NCI-H2227 treated with DMSO at 0.1 percent for 48 hours (cell line): ENCODE measurements at places on chromosomes 7 and 10.

- DNase-seq = no peak
Measured at GRCh38 chr7:90692396-90692795, 96.3 kb downstream of the CDK14 start.

GRCh38 chr10:23197416-23197861, 5.3 kb downstream of the PTF1A start:
- no peak for DNase-seq

- DNase-seq = no peak
Measured at GRCh38 chr10:69716711-69717560, 84.8 kb upstream of the COL13A1 start.

DNA sequence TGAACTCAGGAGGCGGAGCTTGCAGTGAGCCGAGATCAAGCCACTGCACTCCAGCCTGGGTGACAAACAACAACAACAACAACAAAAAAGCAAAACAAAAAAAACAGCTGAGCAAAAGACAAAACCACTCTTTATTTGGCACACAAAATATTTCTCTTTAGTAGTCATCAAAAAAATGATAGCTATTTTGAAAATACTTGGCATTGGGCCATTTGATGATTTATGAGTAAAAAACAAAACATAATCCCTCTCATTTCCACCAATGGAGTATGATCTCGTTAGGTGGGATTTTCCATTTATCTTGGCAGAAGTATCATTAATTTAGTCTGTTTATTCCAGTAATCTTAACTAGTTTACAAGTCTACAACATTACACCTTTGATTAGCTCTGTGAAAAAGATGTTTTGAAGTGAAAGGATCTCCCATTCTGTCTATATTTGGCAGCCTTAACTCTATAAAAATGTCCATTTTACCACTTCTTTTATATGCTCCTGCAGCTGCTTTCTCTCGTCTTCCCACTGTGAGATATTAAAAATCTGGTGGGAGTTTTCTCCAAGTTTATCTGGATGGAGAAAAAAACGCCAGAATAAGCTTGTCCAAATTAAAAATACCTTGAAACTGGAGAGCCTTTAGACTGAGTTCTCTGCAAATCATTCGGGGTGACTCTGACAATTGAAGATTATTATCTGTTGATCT, 58.8 kb upstream of the AGMO start:
- DNase-seq = no peak

- DNase-seq = no peak
Measured at GRCh38 chr10:116766241-116766827, 24.0 kb upstream of the HSPA12A start.

DNA sequence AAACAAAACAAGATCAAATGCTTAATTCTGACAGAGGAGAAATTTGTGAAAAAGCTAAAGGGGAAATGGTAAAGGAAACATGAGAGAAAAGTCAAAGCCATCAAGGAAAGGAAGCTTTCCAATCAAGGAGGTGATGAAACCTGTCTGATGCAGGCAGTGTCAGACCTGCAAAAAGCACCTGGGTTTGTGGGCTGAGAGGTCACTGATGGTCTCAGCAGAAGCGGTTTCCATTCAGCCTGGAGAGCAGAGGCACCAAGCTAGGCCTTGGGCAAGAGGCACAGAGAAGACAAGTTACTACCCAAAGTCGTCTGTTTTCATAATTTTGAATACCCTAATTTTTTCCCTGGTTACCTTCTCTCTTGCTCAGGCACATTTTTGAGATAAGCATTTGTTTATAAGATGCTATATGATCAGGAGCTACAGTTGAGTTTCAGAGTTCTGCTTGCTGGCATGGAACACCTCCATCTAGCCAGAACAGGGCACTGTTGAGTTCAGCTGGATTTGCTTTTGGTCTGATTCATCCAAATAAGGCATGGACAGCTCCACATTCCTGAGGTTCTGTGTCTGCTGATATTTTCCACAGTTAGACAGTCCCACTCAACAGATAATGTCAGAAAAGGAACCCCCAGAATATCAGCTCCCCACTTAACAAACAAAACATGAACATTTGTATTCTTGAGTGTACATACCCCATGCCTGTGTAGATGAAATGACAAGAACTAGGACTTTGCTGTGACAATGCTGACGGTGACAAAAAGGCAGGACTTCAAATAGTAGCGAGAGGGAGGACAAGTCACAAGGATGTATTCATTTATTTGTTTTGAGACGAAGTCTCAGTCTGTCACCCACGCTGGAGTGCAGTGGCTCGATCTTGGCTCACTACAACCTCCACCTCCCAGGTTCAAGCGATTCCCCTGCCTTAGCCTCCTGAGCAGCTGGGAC, 4.9 kb upstream of the PPIA start:
- no peak for DNase-seq

DNA sequence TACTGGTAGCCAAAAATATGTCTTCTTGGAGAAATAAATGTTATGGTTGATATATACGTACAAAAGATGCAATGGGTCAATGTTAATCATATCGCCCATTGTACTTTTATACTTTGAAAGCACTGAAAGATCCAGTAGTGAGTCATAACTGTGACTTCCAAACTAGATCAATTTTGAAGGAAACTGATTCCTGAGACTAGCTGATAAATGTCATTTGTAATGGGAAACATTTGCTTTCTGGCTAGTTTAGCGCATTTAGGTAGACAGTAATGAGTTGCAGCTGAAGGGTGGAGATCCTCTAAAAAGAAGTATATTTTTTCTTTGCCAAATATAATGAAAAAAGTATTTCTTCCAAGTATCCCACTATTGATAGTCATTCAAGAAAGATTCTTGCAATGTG, 53.5 kb upstream of the ARHGAP21 start:
- DNase-seq = no peak

DNA sequence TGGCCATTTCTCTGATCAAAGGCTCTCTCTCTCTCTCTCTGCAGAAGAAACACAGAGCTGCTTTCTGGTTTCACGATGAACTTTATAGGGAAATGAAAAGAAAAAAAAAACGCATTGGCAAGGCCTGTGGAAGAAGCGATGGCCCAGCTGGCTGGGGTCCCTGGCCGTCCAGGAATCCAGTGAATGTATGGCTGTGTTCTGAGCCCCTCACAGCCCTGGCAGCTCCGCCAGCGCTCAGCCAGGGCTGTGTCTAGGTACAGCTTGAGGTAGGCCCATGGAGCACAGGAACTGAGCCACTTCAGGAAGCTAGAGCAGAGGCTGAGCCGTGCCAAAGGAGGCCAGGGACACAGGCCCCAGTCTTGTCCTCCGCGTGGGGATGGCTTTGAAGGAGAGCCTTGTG, 13.1 kb upstream of the UCMA start:
- no peak for DNase-seq

DNA sequence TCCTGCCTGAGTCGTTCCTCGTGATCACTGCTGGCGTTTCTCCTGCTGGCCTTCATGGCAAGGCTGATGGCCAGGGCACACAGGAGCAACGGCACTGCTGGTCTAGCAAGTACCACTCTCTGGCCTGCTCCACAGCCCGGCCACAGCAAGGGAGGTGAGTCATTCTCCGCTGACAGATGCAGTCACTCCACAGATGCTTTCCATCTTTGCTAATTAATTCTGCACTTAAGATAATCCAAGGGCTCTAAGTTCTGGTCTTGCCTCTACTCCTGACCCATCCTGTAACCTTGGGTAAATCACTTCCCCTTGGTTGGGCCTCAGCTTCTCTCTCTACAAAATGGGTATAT, 244.4 kb downstream of the RPS24 start:
- no peak for DNase-seq

DNA sequence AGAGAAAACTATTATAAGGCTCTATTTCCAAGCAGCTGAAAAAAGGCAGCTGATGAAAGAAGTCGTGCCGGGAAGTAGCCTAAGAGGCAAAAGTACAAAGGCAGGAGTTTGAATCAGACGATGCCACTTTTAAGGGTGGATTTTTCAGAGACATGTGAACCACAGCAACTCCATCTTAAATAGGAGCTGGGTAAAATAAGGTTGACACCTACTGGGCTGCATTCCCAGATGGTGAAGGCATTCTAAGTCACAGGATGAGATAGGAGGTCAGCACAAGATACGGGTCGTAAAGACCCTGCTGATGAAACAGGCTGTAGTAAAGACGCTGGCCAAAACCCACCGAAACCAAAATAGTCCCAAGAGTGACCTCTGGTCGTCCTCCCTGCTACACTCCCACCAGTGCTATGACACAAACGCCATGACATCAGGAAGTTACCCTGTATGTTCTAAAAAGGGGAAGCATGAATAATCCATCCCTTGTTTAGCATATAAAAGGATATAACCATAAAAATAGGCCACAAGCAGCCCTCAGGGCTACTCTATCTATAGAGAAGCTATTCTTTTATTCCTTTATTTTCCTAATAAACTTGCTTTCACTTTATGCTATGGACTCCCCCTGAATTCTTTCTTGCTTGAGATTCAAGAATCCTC, 45.5 kb upstream of the PRSS1 start:
- DNase-seq = no peak

GRCh38 chr7:27917119-27917518, 177.2 kb downstream of the TAX1BP1 start:
- DNase-seq = no peak
